Immature natural killer cell (primary cell): ENCODE measurements at places on chromosomes 6 and 20.
A peak's percentile ranks its signal among the peaks of the same experiment; 100 is the strongest.

- no peak for DNase-seq
These were observed 61.2 kb upstream of the SGK1 start for GRCh38 chr6:134379076-134379475.

DNA sequence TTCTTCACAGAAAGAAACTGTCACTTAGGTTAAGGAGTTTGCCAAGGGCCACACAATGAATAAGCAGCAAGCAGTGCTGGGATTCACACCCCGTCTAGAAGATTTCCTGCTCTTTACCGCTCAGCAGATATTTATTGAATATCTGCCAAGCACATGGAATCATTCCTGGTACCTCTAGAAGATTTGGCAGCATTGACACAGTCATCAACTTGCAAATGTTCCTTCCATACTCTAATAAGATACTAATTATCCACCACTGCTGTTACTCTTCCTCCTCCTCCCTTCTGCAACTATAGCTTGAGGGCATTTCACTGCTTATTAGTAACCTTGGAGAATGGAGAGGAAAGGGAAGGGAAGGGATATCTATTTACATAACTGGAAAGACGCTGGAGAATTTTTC, 13.0 kb downstream of the MOXD1 start:
- no peak for DNase-seq

- no peak for DNase-seq
These were observed 741 bp downstream of the PTPN1 start for GRCh38 chr20:50510706-50511542.

- no peak for DNase-seq
These were observed 1.5 kb upstream of the MDFI start for GRCh38 chr6:41636833-41637193.

GRCh38 chr6:127514179-127514772, 4.9 kb downstream of the MTCL3 start:
- no peak for DNase-seq

DNA sequence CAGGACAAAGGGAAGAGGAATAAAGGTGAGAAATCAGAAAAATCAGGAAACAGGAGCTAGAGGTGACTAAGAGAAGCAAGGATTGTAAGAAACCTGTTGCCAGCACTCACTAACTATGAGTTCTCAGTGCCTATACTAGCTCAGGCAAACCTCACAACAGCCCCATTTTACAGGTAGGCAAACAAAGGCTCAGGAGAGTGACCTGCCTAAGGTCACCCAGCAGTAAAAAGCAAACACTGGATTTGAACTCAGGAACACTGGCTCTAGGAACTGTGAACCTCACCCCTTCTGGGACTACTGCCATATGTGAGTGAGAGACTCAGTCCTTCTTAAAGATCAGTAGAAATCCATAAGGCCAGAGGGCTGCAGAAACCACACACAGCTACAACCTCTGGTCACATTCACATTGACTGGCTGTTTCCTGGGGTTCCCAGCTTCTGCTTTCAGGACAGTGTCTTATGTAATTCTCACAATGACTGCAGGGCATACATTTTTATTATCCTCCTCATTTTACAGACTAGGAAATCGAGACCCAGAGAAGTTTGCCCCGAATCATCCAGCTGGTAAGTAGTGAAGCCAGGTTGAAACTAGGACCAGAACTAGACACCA, 80.7 kb upstream of the MAFB start:
- DNase-seq: no peak

DNA sequence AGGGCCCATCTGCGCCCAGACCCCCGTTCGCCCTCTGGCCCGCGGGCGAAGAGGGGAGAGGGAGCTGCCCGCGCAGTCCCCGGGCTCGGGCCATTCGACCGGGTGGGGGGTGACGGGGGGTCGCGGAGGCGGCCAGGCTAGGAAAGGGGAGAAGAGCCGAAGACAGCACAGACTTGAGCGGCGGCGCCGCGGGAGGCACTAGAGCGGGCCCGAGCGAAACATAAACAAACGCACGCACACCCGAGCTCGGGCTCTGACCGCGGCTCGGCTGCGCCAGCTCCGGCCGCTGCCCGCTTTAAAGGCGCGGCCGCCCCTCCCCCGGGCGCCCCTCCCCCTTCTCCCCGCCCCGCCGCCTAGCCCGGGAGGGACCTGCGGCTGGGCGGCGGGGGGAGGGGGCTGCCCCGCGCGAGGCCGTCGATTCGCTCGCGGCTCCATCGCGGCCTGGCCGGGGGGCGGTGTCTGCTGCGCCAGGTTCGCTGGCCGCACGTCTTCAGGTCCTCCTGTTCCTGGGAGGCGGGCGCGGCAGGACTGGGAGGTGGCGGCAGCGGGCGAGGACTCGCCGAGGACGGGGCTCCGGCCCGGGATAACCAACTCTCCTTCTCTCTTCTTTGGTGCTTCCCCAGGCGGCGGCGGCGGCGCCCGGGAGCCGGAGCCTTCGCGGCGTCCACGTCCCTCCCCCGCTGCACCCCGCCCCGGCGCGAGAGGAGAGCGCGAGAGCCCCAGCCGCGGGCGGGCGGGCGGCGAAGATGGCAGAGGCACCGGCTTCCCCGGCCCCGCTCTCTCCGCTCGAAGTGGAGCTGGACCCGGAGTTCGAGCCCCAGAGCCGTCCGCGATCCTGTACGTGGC, at the start of gene FOXO3:
Gene FOXO3, plus strand, starts transcription at position 455 of the 846 bp plus-strand sequence. Its CDS starts 292 bp downstream, at position 747.
- DNase-seq: peak; percentile 79

DNA sequence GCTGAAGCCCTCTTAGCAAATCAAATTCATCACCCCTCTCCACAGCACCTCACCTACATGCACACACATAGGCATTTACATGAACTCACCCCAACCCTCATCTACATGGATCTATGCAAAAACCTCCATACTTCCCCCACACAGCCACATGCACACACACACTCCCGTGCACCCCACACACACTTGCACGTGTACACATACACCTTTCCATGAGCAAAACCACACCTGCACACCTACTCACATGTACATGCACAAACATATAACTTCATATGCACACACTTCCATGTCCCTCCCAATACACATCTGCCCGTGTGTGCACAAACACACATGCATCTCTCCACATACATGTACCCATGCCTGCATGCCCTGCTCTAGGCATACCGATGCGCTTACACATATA, 23.3 kb downstream of the CST5 start:
- DNase-seq: no peak

DNA sequence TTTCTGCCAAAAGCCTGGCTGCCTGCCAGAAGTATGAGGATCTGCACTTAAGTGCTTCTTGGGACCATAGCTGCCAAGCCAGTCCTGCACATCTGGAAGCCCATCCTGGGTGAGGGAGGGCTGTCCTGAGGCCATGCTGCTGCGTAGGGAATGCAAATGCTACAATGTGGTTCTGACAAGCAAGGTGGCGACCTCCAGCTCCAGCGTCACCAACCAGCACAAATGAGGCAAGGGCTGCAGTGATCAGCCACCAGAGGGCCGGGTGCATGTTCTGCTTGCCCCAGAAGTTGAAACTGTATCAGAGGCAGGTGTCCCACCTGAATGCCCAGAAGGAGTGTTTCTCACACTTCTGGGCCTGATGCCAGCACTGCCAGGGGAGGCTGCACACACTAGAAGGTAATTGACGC, 99.1 kb upstream of the KCNQ5 start:
- DNase-seq: no peak

- no peak for DNase-seq
These were observed 52.0 kb downstream of the ECT2L start for GRCh38 chr6:138847884-138848283.

DNA sequence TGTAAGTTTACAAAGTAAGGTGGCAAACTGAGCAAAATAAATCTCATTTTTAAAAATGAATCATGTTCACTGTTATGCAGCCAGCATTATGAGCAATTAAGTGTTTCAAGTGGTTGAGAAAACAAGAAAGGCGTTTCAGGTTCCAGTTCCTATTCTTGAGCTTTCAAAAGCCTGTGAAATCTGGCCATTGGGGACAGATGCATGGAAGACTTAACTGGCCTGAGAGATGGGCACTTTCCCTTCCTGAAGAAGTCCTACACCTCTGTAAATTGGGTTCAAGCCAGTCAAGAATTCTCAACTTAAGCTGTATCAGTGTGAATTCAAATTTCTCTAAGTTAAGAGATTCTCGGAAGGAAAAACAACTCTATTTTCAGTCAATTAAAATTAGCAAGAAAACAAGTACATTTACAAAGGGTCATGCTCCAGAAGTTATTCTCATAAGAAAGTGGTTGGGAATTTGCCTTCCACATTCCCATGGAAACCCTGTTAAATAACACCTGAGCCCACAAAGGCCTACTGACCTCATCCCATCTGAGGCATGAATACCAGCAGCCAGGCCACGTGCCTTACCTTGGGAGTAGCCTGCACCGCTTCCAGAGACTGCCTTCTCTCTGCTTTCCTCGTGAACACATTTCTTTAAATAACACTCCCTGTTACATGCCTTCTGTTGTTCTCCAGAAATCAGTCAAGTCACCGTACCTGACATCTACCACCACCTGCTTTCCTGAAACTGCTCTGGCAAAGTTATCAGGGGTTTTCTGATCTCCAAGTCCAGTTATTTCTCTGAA, 19.4 kb downstream of the MAP3K5 start:
- DNase-seq: no peak

- DNase-seq: no peak
These were observed 92.7 kb downstream of the MANEA start for GRCh38 chr6:95670011-95670463.
